ENCODE measurements at places on chromosomes 12 and 14.

GRCh38 chr14:31990926-31991572, 86.1 kb upstream of the ARHGAP5 start:
- DNase-seq: no peak

- DNase-seq: no peak
Observed at GRCh38 chr12:25723336-25723735, 170.3 kb upstream of the LMNTD1 start.

DNA sequence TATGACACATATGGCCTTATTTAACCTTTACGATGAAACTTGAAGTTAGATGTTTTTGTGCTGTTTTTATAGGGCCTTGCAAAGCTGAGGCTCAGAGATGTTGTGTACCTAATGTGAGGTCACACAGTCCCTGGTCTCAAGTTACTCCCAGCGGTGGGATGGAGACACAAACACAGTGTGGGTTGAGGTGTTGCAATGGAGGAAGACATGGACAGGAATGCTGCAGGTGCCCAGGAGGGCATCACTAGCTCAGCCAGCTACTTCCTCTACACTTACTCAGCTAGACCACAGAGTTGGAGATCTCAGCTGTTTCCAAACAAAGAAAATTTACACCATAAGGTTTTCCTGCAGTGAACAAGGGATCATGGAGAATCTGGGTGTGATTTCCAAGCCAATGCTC, 15.5 kb downstream of the LHX5 start:
- no peak for DNase-seq

- no peak for DNase-seq
Observed at GRCh38 chr12:131606218-131606901, 104.5 kb upstream of the SFSWAP start.

DNA sequence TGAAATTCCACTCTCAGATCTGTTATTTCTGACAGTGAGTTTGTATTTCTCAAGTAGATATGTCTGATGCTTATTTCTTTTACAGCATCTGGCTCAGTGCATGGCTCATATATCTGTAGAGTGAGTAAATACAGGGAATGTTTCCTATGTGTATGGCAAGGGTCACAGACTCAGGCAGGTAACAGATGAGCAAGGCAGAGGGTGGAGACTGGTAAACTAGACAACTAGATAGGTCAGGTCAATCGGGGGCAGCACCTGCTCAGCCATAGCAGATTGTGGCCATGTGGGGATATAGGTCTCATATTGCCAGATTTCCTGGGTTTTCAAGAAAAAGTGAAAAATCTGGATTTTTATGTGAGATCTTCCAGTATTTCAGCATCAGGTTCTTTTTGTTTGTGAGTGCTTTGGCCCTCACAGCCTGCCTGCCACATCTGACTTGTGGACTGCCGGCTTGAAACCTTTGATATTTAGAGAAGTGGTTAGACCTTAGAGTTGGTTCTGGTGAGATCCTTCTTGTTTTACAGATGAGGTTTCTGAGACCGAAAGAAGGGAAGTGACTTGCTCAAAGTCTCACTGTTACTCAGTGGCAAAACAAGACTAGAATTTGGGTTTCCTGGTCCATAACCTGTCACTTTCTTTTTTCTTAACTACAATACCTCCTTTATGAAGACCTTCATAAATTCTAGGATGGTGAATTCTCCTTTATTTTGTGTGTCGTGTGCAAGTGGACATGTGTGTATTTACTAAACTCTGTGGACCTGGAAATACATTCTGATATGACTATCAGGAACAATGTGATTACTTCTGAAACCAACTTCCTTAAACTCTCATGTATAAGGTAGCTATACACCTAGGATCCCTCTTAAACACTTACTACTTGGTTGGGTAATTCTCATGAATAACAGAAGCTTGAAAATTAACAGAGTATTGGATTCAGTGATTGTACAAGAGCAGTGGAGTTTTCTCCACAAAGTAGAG, 34.4 kb downstream of the PROX2 start:
- DNase-seq: no peak

- no peak for DNase-seq
Observed at GRCh38 chr14:25843481-25844470, 754.1 kb downstream of the NOVA1 start.

GRCh38 chr12:57086493-57087009, 2.4 kb upstream of the NAB2 start:
- no peak for DNase-seq

DNA sequence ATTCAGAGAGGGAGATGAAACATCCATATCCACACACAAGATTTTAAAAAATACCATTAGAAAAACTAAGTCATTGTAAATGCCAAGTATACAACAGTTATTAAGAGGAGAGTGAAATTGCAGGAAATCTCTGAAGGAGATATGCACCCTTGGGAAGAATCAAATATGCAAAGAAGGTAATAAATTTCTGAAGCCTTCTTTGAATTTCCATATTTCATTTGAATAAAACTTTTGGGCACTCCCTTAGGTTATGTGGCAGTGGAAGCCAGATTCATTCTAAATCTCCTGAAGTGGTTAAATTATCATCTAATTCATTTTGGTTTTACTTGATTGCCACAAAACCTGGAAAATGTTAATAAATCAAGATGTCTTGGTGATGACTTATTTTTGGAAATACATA, 138.9 kb upstream of the CLEC14A start:
- DNase-seq: no peak

- DNase-seq: peak; percentile 55
Observed at GRCh38 chr12:132506328-132507160, 16.6 kb downstream of the FBRSL1 start.

Data from effector CD8-positive, alpha-beta T cell (primary cell).